ENCODE measurements at places on chromosomes 3 and 15. TPM values are rescaled to one million over a fixed set of nuclear protein-coding genes. Genes with fewer than 3 reads are reported as not detected.

- no peak for DNase-seq
These were observed 10.8 kb downstream of the CMTM8 start for GRCh38 chr3:32249184-32249782.

DNA sequence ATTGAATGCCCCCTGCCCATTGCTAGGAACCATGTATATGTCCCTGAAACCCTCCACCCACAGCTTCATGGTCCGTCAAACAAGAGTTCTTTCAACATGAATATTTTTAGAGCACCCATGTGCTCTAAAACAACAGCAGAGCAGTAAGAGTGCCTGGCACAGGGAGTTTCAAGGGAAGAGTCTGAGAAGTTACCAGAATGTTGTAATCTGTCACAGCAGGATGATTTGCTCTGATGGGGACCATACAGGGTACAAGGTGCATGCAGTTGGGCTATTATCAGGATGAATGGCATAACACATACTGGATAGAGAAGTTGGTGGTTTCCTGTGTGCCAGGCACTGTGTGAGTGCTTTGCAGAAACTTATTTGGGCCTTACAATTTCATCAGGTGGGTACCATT is 27.8 kb upstream of the FLNB start:
- no peak for DNase-seq

The MUC13 gene
- 1,001 TPM for total RNA-seq

DNA sequence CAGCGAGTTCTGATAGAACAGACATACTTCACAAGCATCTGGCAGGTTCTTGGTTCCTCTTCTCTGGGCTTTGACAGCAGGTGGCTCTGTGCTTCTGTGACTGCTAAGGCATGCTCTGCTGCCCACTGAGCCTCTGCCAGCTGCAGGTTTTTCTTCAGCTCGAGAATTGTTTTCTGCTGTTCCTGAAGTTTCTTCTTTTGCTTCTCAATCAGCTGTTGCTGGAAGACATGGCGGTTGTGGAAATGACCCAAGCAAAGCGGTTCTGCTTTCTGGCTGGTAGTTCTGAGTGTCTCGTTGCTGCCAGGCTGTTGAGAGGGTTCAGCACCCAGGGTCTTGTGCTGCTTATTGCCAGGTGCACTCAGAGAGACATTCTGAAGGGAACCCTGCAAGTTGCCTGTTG is 50.8 kb downstream of the CCDC191 start:
- DNase-seq: no peak

The CHST13 gene
- 4.3 TPM for total RNA-seq

DNA sequence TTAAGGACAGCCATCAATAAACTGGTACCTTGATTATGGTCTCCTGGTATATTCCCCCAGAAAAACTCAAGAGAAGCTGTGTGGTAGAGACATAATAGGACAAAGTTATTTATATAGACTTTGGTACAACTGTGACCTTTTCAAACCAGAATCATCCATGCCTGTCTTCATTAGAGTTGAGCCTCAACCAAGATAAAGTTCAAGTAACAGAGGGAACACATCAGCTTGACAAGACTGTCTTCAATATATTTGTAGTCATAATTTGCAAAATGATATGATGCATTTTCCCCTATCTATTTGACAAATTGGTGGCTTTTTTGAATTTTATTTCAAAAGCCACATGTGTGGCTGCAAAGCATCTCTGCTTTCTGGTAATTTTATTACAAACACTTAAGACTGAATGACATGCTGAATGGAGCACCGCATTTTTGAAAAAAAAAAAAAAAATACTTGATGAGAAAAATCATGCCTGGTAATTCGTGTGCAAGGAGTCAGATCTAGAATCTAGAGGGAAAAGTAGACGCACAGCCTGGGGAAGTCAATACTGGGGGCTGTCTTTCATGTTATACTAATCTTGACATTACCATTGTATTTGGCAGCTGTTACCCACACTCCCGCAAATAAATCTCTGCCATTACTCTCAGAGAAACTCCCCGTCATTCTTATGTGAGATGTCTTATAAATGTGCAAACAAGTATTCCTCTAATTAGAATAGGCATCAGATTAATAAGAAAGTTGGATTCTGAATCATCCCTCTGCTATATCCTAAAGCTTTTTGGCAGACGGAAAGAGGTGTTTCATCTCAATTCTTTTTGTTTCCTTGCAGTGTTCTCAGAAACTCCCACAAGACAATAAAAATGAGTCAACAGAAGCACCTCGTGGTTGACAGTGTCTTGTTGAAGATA is 554.8 kb upstream of the CBLB start:
- no peak for DNase-seq

The DLG1 gene
- 145 TPM for total RNA-seq
